ENCODE measurements at places on chromosomes 13 and 19.

DNA sequence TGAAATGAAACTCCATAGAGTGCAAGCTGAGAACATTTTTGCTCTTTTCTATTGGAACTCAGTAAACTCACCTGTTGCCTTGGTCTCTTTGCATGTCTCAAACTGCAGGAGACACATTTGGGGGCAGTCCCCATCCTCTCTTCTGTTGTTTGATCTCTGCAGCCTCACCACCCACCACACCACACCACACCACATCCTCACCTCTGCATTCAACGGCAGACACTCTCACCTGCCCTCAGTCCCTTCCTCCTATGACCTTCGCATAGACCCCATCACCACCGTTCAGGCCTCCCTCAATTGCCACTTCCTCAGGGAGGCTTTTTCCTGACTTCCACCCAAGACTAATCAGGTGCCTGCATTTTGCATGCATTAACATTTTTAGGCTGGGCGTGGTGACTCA is 14.4 kb upstream of the TPM4 start:
- DNase-seq, result no peak

DNA sequence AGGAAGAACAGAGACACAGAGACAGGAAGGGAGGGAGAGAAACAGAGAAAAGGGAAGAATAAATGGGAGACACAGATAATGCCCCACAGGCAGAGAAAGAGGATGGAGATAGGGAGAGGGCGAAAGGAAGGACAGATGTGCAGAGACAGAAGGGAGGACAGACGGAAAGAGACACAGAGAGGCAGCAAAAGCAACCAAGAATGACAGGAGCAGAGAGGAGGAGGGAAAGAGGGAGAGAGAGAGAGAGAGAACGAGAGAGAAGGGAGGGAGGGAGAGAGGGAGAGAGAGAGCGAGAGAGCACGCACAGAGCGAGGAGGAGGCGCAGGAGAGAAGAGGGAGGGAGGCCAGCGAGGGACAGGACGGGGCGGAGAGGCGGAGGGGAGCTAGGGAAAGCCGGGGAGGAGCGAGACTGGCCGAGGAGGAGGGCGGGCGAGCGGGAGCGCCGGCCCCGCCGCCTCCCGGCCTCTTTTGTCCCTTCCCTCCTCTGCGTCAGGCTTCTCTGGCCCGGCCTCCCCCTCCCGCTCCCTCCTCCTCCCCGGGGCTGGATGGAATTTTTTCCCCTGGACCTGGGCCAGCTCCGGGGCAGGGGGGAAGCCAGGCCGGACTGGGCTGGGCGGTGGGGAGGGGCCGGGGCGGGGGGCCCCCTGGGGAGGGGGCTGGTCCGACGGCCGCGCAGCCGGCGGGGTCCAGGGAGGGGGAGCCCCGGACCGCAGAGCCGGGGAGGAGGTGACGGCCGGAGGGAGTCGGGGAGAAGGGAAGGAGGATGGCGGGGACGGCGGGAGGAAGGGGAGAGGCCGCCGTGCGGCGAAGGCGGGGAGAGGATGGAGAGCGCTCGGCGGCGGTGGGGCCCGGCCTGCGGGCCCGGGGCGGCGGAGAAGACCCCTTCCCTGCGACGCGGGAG is 4.2 kb upstream of the SPACA6 start:
- peak; percentile 82 for DNase-seq

DNA sequence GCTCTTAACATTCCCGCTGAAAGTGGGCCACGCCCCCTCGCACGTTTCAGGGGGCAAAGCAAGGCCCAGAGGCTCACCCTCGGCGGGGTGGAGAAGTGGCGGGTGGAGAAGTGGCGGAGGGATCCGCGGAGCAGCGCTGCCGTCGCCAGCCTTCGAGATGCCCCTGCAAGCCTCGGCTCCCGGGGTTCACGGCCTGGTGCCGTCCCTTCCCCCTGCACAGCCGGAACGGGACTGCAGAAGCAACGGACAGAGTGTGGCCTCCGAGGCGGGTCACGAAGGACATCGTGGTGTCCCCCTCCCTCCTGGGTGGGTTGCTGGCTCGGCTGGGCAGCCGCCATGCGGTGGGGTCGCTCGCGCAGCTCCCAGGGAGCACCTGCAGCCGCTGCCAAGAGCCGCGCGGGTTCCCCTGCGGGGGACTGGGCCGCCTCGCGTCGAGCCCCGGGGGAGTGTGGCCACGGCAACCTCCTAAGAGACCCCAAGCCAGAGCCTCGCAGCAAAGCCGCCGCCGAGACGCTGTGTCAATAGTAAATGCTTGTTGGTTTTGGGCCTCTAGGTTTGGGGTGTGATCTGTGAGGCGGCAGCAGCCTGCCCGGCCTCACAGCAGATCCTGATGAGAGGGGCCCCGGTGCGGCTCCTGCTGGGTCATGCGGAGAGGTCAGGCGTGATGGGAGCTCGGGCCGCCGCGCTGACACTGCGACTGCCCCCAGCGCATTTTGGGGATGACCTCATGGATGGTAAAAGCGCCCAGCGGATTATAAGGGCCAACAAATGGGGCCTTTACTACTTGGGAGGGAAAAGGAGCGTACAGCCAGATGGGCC is 5.5 kb downstream of the TPGS1 start:
- DNase-seq, result no peak

DNA sequence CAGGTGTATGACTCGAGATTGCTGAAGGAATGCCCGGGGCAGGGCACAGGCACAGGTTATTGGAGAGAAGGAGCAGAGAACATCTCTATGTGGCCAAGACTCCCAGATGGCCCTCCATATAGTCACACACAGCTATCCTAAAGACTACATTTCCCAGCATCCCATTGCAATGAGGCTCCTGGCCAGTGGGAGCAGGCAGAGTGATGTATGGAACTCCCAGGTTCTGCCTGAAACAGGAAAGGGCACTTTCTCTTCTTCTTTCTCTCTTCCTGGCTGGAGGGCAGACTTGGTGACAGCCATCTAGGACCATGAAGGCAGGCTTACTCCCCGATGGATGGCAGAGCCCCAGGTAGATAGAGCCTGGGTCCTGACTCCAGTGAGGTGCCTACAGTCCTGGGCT is 13.5 kb downstream of the PPP1R13L start:
- DNase-seq, result no peak

DNA sequence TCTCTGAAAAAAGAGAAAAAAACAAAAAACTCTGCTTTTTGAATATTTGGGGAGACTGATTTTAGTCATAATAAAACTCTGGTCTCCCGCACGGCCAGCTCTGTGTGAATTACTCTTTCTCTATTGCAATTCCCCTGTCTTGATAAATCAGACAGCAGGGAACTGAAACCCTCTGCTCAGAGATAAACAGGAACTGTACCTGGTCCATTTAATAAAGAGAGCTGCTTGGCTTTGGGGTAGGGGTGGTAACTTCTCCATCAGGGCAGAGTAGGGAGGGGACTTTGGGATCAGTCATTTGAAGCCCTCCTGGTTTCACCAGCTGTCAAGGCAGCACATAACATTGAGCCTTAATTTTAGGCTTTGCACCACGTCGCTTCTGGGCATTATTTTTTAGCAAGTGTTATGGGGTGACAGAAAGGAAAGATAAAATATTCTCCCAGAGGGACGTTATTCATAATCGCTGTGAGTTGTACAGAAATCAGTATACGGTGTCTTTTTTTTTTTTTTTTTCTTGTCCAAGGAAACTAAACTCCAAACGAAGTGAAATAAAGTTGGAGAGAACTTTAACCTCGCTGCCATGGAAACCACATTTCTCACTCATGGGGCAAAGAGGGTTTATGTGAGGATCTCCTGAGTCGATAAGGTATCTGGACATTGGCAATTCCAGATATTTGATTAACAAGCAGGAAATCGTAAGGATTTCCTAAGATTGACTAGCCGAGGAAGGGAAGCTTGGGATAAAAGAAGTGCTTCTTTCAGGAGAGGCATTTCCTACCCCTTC is 99.0 kb upstream of the MRI1 start:
- DNase-seq, result no peak

GRCh38 chr19:35608251-35608650 is 4.3 kb upstream of the HAUS5 start:
- DNase-seq, result no peak

- DNase-seq, result no peak
These were observed 33.3 kb upstream of the MICU2 start for GRCh38 chr13:21637296-21637695.

DNA sequence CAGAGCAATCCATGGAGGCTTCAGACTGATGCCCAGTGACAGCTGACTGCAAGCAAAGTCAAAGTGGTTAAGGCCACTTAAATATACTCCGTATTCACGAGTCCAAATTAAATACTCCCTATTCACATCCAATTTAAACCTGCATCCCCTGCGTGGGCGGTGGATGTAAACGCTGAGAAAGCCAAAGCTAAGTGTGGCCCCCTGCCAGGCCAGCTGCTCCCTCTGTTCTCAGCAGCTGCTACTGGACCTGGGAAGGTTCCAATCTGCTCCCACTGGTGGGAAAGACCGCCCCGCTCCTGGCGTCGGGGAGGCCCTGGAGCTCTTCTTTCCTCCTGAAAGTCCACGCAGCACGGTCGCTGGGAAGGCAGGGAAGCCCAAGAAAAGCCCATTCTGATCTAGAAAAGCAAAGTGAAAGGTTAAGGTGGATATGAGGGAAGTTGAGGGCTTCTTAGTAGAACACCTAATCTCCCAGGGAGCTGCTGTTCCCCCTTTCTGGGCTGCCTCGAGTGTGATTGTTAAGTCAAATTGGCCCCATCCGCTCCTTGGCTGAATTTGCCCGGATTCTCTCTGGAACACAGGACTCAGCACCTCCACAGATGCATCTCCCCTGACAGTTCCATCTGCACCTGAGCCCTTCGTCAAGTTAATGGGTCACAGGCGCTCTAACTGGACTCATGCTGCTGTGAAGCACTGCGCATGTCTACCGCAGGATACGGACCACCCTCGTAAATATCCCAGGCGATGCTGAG is 205.5 kb downstream of the USP12 start:
- DNase-seq, result no peak

- DNase-seq, result no peak
These were observed 1.5 kb downstream of the AKT2 start for GRCh38 chr19:40283414-40284250.

- no peak for DNase-seq
These were observed 72.9 kb upstream of the TEX29 start for GRCh38 chr13:111247552-111247951.

GRCh38 chr19:46453661-46454060 is 17.7 kb downstream of the PNMA8A start:
- no peak for DNase-seq

- no peak for DNase-seq
These were observed 553.4 kb upstream of the KLF12 start for GRCh38 chr13:74687442-74688182.

All from left renal cortex interstitium (tissue), 4 donors.